ENCODE measurements at places on chromosomes 12 and 14. TPM values are rescaled to one million over a fixed set of nuclear protein-coding genes. Genes with fewer than 3 reads are reported as not detected.

The DNAH10 gene
- 2.7 TPM for total RNA-seq

The RIPK3 gene
- 3.7 TPM for total RNA-seq

The P2RX7 gene
- 1.8 TPM for total RNA-seq

The ANKRD33 gene
- total RNA-seq = 1.5 TPM

The CISTR gene
- total RNA-seq = not detected

The APOLD1 gene
- 5.1 TPM for total RNA-seq

The GRIN2B gene
- not detected for total RNA-seq

The SRRM4 gene
- total RNA-seq = not detected

The CDK2 gene
- total RNA-seq = 45.5 TPM

The GLIPR1L1 gene
- total RNA-seq = not detected

All from subcutaneous preadipocyte (primary cell).